Skin of body (tissue), 3 donors: ENCODE measurements at places on chromosomes 6 and 20.
A peak's percentile ranks its signal among the peaks of the same experiment; 100 is the strongest.

- DNase-seq, result no peak
These were observed 9.9 kb upstream of the UST start for GRCh38 chr6:148736774-148737412.

DNA sequence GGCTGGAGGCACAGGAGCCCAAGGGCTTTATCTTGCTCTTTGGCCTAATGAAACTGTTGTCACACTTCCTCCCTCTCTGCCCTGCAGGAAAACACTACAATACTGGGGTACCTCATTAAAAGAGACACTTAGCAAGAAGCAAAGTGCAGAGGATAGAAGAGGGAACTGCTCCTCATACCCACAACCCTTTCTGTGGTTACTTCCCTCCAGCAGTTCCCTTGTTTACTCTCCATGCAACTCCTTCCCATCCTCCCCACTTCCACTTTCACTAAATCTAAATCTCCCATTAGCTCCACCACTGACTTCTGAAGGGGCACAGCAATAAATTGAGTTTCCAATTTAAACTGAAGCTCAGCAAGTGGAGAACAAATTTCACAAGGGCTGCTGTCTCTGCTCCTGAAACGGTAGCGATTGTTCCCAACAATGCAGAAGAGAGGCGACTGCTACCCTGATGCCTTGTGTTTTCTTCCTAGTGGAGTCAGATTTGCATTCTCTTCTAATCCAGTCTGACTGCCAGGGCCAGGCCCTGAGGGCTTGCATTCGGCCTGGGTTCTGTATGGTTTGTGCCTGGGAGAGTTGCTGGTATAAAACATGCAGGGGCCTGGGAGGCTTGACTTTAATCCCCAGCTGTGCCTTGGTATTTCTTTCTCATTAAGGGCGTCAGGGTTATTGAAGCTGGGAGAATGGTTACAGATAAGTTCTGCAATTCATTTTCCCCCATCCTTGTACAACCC is 454.7 kb downstream of the TFAP2B start:
- no peak for DNase-seq

DNA sequence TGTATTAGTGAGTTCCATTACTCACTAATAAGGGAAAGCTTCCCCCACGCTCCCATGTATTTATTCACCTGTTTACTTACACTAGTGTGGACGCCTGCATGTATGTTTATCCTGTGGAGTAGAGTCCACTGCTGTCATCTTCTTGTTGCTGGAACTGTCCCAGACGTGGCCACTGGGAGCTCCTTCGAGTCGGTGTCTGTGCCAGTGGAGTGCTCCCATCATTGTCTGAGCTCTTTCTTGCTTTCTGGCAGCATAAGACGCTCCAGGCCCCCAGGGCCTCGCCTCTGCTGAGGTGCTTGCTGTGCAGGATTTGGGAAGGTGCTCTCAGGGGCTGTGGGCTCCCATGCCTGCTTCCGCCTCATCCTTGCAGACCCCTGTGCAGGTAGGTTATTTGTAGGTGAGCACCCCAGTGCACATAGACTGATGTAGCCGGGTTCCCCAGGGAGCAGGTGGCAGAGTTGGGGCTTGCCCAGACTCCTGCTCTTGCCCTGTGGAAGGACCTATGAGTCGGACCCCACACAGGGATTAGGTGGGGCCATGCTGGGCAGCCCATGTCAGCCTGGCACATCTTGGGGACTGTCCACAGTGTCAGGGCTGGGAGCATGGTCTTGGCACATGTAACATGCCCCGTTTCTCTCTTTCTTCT is 16.6 kb downstream of the PHACTR3 start:
- DNase-seq, result no peak

DNA sequence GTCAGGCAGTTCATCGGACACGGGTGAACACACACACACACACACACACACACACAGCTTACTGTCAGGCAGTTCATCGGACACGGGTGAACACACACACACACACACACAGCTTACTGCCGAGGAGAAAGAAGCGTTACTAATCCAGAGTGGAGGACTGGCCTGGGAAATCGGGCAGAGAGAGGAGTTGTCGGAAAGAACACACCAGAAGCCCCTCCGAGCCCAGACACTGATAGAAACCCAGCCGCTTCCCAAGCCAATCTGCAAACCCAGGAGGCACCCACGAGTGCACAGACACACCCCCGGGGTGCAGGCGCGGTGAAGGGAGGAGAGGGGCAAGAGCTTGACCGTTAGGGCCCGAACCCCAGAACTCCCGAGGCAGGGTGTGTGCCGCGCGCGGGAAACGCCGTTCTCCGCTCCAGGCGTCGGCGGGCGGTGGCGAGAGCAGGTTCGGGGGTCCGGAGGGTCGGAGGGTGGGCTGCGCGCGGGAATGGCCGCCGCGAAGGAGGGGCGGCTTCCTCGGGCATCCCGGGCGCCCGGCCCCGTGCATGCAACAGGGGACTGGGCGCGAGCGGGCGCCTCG is 636 bp downstream of the ELOVL2 start:
- DNase-seq, result no peak

- no peak for DNase-seq
These were observed 56.2 kb upstream of the UFL1 start for GRCh38 chr6:96465321-96465903.

DNA sequence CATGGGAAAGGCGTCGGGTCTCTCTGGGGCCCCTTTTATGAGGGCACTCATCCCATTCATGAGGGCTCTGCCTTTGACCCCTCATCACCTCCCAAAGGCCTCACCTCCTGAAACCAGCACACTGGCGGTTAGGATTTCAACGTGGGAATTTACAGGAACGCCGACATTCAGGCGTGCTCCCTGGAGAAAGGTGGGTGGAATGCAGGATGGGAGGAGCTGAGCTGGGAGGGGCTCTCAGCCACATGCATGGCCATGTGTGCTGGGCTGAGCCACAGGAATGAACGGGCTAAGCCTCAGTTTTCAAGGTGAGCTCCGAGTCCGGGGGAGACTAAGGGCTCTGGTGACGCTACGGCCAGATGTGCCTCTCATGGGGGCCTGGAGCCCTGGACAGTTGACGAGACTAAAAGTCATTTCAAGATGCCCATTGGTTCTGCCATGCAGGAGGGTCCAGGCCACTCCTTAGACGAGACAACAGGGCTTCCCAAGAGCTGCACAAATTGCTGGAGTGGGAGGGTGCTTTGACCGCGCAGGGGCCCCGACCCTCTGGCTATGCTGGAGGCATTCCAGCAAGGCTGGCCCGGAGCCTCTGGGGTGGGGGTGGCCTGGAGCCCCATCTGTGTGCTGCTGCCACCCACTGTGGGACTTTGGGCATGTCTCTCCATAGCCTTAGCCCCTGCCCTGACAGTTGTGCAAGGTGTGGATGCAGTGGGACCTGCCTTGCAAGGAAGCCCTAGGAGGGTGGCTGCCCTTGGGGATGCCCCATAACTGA is 3.8 kb upstream of the ARFGAP1 start:
- DNase-seq, result no peak

DNA sequence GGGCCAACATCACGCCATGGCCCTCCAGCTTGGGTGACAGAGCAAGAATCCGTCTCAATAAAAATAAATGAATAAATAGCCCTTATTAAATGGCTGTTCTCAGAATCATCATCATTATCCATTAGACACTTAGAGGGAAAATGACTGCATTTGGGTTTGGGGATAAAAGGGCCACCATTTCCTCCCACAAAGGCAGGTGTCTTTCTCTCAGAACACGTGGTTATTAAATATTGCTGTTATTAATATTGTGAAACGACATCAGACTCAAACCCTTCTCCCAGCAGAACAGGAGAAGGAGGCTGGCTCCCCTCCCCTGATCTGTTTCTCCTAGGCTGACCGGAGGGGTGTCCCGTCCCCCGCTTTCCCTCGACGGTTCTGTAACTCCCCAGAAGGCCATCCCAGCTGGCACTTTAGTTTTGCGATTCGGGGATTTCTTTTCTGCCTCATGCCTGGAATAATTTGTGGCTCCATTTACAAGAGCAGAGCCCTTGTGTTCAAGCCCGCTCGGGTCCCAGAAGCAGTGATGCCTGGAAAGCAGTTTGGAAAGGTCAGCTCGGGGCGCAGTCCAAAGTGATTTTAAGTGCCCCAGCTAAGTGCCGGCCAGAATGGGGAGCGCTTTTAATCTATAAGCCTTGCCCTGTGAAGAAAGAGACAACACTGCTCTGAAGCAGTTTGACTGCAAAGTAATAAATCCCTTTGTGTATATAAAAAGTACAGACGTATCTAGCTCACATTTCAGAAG is 41.9 kb downstream of the EYA2 start:
- no peak for DNase-seq

DNA sequence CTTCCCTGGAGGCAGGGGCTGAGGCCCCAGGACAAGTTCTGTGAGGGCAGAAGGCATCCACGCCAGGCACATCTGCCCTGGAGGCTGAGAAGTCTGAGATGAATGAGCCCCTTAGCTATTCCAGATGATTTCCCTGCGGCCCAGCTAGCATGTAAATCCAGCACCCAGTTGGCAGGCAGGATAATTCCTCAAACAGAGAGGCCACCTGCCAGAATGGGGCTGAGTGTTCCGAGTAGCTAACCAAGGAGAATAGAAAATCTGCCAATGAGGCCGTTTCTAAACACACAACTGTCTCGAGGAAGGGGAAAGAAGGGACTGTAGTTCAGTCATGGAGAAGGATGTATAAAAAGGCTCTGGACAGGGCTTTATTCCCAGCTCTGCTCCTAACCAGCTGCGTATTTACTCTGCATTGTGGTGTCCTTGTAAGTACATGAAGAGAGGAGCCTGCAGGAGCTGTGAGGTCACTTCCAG is 211.4 kb upstream of the CDYL start:
- DNase-seq, result no peak

GRCh38 chr20:38108986-38109541 is 56.0 kb downstream of the TGM2 start:
- peak; percentile 93 for DNase-seq

- no peak for DNase-seq
These were observed 244.3 kb upstream of the ASCC3 start for GRCh38 chr6:101125380-101125971.

GRCh38 chr20:1005452-1006027 is 3.4 kb upstream of the RSPO4 start:
- no peak for DNase-seq

GRCh38 chr6:78749326-78749725 is 118.0 kb upstream of the IRAK1BP1 start:
- DNase-seq, result no peak

DNA sequence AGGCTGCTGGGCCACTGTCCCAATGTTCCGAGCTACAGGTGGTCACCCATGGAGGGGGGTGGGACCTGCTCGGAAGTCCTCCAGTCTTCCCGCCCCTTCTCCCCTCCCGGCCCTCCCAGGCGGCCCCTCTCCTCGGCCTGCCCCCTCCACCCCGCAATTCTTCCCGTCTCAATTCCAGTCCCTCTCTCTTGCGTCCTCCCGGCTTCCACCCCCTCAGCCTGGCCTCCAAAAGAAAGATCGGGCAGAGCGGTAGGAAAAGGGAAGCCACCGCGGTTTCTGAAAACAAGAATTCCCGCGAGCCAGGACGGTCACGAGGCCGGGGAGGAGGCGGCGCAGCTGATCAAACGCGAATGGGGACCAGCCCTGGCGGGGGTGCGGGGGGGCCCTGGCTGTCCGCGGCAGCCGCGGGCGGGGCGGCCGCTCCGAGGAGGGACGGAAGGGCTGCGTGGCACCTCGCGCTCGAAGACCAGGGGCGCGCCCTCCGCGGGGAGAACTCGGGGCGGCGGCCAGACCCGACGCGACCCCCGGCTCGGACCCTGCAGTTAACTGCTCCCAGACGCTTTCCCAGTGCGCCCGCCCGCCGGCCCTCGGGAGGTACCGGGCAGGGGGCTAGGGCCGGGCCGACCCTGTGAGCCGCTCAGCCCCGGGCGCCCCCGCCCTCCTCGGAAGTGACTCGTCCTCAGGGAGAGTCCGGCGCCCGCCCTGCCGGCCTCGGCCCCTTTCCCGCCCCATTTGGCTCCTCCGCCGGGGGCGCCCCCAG is 1.0 kb downstream of the PXDC1 start:
- peak; percentile 75 for DNase-seq

DNA sequence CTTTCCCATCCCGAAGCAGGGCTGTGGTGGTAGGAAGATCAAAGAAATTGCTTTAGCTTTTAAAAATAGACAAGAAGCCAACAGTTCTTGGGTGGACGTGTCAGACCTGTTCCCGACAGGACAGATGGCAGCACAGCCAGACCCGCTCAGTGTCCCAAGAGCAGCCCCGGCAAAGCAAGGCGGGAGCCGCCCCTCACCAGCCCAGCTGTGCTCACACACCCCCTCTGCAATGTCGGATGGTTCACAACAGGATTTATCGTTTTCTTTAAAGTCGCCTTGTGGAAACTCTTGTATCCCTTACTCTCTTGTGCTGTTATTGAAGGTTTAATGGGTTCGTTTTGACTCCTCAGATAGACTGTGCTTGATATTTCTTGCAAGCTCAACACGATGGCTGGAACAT is 302.4 kb downstream of the THBS2 start:
- no peak for DNase-seq

DNA sequence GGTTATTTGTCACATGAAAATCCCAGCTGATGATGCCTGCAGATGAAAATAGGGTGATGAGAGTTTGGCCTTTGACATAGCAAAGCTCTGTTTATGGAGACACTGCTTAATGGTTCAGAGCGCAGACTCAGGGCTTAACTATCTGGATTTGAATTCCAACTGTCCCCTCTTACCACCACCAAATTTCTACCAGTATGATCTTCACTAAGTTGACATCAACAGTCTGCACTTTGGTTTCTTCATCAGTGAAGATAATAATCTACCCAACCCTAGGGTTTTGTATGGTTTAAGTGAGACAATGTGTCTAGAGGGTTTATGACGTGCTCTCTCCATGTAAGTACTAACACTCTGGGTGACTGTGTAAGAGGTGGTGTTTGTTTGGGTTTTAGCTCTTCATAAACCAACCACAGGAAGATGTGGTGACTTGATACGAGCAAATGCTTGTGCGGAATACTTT is 151.4 kb upstream of the TNFAIP3 start:
- no peak for DNase-seq

DNA sequence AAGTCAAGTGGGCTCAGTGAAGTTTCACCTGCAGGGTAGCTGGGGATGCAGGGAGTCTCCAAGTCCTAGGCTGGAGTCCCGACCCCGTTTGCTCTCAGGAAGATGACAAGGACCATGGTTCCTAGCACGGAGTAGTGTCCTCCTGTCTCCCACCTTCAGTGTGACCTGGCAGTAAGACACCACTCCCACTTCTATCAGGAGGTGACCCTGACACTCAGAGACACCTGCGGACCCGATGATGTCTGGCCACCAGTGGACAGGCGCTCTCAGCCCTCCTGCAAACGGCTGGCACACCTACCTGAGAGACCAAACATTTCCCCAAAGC is 1.1 kb downstream of the SOD2 start:
- DNase-seq, result no peak

- no peak for DNase-seq
These were observed 75.6 kb downstream of the SNX9 start for GRCh38 chr6:157898640-157899039.

DNA sequence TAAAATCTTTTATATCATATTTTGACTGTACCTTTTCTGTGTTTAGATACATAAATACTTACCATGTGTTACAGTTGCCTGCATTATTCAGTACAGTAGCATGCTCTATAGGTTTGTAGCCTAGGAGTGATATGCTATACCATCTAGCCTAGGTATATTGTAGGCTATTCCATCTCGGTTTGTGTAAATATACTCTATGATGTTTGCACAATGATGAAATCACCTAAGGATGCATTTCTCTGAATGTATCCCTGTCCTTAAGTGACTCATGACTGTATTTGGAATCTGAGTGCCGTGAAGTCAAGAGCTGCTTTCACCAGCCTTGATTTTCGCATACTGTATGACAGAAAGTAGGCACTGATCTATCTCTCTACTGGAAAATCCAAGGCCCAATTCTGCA is 129.9 kb downstream of the UTRN start:
- DNase-seq, result no peak
